ENCODE measurements at places on chromosomes 11 and 22.

DNA sequence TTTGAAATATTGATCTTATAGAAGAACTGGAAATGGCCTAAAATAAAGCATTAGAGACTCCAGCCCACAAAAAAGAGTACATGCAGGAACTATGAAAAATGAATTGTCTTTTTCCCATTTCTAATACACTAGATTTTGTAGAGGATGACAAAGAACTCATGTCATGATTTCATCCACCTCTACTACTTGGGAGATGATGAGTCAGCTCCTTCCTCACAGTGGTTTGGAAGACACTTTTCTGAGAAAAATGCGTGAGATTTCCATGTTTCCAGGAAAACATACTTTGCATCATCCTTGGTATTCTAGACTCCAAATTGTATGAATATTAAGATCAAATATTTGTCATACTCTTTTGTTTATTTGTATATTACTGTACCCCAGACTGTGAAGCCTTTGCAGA, 500.5 kb downstream of the FAM181B start:
- no peak for DNase-seq

DNA sequence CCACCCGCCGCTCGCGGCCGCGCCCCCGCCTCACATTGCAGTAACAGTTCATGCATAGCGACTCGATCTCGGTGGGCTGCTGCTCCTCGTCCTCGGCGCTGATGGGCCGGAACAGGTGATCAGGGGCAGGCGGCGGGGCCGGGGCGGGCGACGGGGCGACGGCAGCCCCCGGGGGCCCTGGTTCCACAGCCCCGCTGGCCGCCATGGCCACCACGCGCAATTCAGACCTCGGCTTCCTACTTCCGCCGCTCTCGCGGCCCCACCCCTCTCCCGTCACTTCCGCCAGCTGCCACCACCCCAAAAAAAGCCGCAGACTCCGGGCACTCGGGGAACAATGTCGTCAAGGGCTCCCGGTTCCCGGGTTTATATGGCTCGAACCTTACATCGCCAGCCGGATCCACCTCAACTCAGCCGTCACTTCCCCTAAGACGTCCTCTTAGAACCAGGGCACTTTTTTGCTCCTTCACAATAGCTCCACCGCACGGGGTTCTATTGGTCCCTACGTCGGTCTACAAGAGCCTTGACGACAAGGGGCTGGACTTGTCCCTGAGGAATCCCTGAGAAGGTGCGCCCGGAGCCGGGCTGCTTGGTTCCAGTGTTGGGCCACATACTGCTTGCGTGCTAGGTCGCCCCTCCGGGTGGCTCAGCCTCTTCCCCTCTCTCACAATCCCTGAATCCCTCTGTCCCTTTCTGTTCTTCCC, at the start of gene ZPR1:
TSS of gene ZPR1 (minus strand) at position 238 of the 701 bp plus-strand sequence. CDS start at position 205, 33 bp downstream.
- peak; percentile 91 for DNase-seq

- no peak for DNase-seq
Observed at GRCh38 chr11:34423300-34423699, 15.4 kb upstream of the CAT start.

GRCh38 chr11:83220260-83220659, 26.7 kb downstream of the ANKRD42 start:
- DNase-seq: no peak

- DNase-seq: no peak
Observed at GRCh38 chr11:2108675-2109491, 30.3 kb downstream of the IGF2 start.

- DNase-seq: no peak
Observed at GRCh38 chr11:793556-793955, 3.7 kb upstream of the CEND1 start.

DNA sequence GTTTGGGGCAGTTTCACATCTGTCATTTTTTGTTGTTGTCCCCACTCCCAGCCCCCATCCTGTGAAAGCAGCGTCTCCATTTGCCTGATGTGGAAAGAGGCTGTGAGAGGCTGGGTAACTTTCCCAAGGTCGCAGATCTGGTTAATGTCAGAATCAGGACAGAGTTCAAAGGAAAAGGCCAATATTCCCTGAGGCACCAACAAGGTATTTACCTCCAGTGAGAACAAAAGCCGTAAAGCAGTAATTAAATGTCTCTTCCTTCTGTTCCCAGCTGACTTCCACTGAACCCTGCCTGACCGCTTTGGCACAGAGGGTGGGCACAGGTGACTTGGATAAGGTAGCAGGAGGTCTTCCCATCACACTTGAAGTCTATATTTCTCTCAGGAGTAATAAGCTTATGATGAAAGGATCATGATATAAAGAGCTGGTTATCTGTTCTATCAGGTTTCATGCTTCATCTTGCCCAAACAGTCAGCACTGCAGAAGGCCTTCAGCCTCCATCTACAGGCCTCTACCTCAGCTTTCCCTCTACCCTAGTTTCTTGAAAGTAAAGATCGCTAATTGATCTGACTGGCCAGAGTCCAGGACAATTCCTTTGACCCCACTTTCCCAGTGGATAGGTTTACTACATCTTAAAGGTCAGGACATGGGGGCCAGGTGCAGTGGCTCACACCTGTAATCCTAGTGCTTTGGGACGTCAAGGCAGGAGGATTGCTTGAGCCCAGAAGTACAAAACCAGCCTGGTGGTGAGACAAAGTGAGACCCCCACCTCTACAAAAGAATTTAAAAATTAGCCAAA, 9.4 kb downstream of the C11orf91 start:
- DNase-seq: no peak

- no peak for DNase-seq
Observed at GRCh38 chr11:10930224-10930971, 72.5 kb upstream of the ZBED5 start.

DNA sequence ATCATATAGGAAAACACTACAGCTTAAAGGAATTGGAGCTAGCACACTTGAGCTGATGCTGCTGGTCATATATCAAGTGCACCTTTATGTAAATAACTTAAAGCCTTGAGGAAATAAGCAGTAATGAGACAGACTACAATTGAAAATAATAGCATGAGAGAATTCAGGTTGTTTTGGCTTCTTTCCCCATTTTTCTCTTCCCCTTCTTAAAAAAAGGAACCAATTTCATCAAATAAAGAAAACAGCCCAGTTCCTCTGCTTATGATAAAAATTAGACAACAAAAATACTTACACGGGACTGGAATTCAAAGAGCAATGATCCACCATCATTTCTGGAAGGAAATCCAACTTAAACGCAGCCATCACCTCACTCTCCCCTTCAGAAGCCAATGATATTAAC, 50.2 kb upstream of the RAPSN start:
- no peak for DNase-seq

GRCh38 chr11:122706291-122707088, 51.0 kb downstream of the UBASH3B start:
- DNase-seq: no peak

DNA sequence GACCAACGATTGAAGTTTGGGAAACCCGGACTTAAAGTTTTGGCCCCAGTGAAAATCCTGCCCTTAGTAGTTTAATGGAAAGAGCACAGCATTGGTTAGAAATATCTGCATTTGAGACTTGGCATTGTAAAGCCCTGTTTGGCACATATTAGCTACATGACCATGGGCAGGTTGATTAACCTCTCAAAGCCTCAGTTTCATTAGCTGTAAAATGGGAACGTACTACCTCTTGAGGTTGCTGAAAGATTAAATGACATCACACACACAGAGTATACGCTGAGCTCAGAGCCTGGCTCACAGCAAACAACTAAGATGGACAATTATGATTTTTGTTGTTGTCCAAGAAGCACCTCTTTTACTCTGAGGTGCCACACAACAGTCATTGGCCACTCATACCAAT, 153.0 kb upstream of the TIMP3 start:
- no peak for DNase-seq

DNA sequence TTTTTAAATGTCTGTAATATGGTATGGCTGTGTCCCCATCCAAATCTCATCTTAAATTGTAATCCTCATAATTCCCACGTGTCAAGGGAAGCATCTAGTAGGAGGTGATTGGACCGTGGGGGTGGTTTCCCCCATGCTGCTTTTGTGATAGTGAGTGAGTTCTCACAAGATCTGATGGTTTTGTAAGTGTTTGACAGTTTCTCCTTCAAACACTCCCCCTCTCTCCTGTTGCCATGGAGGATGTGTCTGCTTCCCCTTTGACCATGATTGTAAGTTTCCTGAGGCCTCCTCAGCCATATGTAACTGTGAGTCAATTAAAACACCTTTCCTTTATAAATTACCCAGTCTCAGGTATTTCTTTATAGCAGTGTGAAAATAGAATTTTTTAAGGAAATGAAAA, 31.1 kb upstream of the CD44 start:
- no peak for DNase-seq

GRCh38 chr11:92979176-92979575, 9.7 kb downstream of the MTNR1B start:
- DNase-seq: no peak

DNA sequence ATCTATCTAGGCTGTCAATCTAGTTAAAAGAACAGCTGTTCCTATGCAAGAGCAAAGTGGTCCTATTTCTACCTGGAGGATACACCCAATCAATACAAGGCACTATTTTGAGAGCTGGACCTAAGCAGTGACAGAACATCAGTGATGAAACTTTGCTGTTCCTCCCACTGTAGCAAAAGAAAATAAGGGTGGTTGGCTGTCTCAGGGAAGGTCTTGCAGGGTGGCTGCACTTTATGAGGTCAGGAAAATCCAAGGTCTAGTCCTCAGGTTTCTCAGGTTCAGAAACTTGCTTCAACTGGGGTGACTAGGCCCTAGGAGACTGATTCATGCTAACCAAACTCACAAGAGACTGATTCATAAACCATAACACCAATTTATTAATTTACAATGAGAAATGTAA, 11.6 kb downstream of the CPSF7 start:
- no peak for DNase-seq

DNA sequence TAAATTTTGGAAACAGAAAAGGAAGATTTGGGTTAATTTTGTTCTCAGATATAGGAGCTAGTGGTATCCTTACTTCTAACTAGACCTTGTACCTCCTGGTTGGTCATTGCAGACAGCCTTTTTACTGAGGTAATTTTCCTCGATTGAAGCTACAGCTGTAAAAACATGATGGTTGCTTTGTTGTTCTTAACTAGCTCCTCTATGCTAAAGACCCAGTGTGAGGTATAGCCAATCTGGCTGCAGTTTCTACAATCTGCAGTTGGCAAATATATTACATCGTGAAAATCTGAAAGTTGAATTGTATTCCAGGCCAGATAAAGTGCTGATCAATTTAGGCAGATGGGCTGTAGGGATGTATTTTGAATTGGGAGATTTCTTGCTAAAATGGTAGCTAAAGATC, 116.5 kb downstream of the AASDHPPT start:
- no peak for DNase-seq

- no peak for DNase-seq
Observed at GRCh38 chr11:2571598-2572281, 126.9 kb downstream of the KCNQ1 start.

DNA sequence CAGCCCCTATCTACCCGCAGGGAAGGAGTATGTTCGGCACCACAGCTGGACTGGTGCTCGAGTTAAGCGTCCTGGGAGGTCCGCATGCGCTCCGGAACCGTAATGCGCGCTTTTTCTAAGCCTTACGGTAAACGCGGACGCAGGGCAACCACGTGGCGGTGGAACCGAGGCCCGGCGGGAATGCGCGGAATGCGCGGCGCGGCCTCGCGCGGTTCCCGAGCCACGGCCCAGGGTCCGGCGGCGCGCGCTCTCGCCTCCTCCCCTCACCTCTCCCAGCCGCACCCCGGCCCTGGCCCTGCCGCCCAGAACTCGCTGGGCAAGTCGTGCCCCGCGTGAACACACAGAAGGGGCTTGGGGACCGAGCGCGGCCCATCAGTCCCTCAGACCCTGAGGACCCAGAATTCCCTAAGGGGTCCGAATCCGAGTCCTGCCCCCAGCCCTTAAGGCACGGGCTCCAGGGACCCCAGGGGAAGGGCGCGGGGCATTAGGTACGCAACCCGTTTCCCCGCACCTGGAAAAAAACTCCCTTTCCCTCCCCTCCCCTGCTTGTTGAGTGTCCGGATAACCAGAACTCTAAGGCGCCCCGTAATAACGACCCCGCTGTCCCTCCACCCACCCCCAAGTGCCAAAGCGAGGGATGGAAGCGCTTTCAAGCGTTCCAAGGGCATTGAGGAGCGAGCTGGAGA, 4.3 kb upstream of the CCND1 start:
- DNase-seq: peak; percentile 73

DNA sequence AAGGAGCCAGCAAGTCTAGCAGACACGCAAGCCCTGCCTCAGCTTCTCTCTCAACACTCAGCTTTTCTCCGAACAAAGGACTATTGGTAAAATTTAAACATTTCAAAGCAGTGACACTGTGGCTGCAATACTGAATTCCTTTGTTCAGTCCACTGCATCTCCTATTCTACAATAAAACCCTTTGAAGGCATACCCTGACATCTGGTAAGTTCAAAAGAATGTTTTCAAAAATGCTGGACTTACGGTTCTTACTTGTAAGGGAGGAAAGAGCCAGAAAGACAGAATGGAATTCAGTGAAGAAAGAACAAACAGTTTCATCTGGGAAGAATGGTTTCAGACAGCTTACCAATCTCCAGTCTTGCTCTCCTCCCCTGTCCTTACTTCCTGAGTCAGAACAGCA, 12.7 kb upstream of the OR8K1 start:
- no peak for DNase-seq

DNA sequence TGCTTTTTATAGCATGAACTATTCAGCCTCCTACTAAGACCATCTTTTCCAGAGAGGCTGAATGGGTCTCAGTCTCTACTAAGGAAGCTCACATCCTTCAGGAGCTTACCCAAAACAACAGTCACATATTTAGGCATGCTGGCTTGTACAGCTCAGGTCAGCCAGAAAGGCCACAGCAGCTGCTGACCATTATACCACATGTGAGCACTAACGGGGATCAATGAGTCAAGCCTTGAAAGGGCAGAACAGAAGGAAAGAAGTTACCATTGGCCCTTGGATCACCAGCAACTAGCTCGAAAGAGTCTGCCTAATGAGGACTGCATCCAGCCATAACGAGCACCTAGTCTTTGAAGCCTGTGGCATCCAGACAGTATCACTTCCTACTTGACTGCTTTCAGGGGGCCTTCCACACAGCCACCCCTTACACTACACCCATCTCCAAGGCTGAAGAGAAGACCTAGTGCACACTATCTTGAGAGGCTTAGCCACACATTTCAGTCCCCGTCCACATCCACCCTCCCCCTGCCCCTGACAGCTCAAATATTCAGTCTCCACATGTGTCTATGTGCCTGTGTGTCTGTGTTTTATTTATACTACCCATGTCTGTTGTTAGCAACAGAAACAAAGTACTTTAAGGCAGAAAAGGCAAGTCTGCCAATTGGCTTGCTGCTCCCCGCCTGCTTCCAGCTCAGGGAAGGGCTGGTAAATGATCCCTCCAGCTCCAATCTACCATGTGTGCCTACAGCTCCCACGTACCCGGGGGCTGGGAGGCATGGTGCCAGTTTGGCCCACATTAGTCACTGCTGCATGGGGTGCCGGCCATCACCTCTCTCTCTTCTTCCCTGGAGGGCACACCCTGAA, 95.5 kb downstream of the RPL27A start:
- no peak for DNase-seq

Data from iPS-NIHi11 (cell line).